ENCODE measurements at places on chromosomes 7 and 10. TPM values are rescaled to one million over a fixed set of nuclear protein-coding genes. Genes with fewer than 3 reads are reported as not detected.
A peak's percentile ranks its signal among the peaks of the same experiment; 100 is the strongest.

- no peaks in the 10 kb centered on the region for H3K27me3 ChIP-seq
- no peak overlapping the region for H3K27ac ChIP-seq
- H3K4me3 ChIP-seq = no peak overlapping the region
These were observed 117.8 kb downstream of the COL28A1 start for GRCh38 chr7:7417851-7418250.

DNA sequence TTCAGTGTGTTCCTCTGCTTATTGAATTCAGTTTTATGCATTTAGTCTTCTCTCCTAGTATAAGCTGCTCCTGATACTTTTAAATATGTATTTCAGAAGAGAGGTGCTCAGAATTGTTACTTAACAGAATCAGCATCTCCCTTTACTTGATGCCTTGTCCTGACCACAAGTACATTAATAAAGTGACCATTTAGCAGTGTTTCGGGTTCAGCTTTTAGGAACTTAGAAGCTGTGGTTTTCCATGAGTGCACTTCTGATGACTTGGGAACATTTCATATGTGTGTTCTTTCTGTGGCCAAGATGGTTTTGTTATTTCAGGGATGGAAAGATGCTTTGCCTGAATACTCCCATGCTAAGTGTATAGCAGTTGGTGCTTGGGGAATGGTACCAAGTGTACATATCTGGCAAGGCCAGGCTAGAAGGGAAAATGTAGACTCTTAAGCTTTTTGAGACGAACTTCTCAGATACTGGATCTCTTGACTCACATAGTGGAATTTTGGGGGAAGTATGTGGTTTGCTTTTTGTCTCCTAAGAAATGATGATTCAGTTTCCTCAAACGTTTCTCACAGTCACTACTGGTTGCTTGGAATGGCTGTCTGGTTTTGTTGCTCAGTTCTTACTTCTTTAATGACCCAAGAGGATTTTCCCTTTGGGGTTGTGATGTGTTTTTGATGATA, 17.2 kb downstream of the SGPL1 start:
- H3K27ac ChIP-seq = peak overlapping the region; percentile 96
- no peaks in the 10 kb centered on the region for H3K27me3 ChIP-seq
- H3K4me1 ChIP-seq = peaks cover 88% of the 10 kb centered on the region
- peaks cover 25% of the 10 kb centered on the region for H3K36me3 ChIP-seq

- DNase-seq = no peak
- no peaks in the 10 kb centered on the region for H3K36me3 ChIP-seq
- H3K27me3 ChIP-seq = no peaks in the 10 kb centered on the region
- H3K4me3 ChIP-seq = no peak overlapping the region
- H3K4me1 ChIP-seq = no peaks in the 10 kb centered on the region
These were observed 42.3 kb upstream of the TRIM24 start for GRCh38 chr7:138417764-138418163.

GRCh38 chr10:132690401-132690800, 95.5 kb downstream of the NKX6-2 start:
- H3K27me3 ChIP-seq = no peaks in the 10 kb centered on the region
- peaks cover 5% of the 10 kb centered on the region for H3K36me3 ChIP-seq
- H3K4me1 ChIP-seq = peaks cover 9% of the 10 kb centered on the region

GRCh38 chr10:75889051-75889450, 457.6 kb downstream of the LRMDA start:
- no peaks in the 10 kb centered on the region for H3K36me3 ChIP-seq
- DNase-seq = no peak
- peaks cover 8% of the 10 kb centered on the region for H3K27me3 ChIP-seq
- H3K27ac ChIP-seq = no peak overlapping the region
- H3K4me3 ChIP-seq = no peak overlapping the region
- H3K4me1 ChIP-seq = no peaks in the 10 kb centered on the region

GRCh38 chr7:31120800-31121513, 68.8 kb downstream of the ADCYAP1R1 start:
- DNase-seq = no peak
- H3K27ac ChIP-seq = no peak overlapping the region
- H3K27me3 ChIP-seq = peaks cover 7% of the 10 kb centered on the region
- no peaks in the 10 kb centered on the region for H3K4me1 ChIP-seq
- H3K36me3 ChIP-seq = no peaks in the 10 kb centered on the region

- no peak overlapping the region for H3K27ac ChIP-seq
- H3K27me3 ChIP-seq = no peaks in the 10 kb centered on the region
- no peaks in the 10 kb centered on the region for H3K36me3 ChIP-seq
- DNase-seq = no peak
These were observed 21.0 kb downstream of the ANKRD30A start for GRCh38 chr10:37146443-37146842.

DNA sequence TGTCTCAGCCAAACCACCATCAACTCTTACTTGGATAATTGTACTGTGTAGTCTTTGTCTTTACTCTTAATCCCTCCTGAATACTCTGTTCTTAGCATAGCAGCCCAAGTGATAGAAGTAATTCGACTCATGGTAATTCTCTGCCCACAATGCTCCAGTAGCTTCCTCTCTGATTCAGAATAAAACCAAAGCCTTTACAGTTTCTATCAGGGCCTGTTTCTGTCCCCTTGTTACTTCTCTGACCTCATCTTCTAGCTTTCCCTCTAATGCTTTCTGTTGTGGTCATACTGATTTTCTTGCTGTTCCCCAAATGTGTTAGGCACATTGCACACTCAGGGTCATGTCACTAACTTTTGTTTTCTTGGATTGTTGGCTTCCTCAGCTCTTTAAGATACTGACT, 8.0 kb downstream of the ZNF518A start:
- H3K4me3 ChIP-seq = no peak overlapping the region
- H3K4me1 ChIP-seq = peaks cover 26% of the 10 kb centered on the region
- no peaks in the 10 kb centered on the region for H3K27me3 ChIP-seq
- H3K27ac ChIP-seq = no peak overlapping the region

GRCh38 chr7:69276011-69276729, 322.1 kb upstream of the AUTS2 start:
- no peak overlapping the region for H3K4me3 ChIP-seq
- H3K4me1 ChIP-seq = no peaks in the 10 kb centered on the region
- H3K27me3 ChIP-seq = no peaks in the 10 kb centered on the region
- H3K36me3 ChIP-seq = no peaks in the 10 kb centered on the region
- no peak for DNase-seq

- H3K4me1 ChIP-seq = no peaks in the 10 kb centered on the region
- no peak overlapping the region for H3K4me3 ChIP-seq
- no peak overlapping the region for H3K27ac ChIP-seq
- H3K27me3 ChIP-seq = no peaks in the 10 kb centered on the region
These were observed 10.9 kb downstream of the LDB3 start for GRCh38 chr10:86678999-86679792.

DNA sequence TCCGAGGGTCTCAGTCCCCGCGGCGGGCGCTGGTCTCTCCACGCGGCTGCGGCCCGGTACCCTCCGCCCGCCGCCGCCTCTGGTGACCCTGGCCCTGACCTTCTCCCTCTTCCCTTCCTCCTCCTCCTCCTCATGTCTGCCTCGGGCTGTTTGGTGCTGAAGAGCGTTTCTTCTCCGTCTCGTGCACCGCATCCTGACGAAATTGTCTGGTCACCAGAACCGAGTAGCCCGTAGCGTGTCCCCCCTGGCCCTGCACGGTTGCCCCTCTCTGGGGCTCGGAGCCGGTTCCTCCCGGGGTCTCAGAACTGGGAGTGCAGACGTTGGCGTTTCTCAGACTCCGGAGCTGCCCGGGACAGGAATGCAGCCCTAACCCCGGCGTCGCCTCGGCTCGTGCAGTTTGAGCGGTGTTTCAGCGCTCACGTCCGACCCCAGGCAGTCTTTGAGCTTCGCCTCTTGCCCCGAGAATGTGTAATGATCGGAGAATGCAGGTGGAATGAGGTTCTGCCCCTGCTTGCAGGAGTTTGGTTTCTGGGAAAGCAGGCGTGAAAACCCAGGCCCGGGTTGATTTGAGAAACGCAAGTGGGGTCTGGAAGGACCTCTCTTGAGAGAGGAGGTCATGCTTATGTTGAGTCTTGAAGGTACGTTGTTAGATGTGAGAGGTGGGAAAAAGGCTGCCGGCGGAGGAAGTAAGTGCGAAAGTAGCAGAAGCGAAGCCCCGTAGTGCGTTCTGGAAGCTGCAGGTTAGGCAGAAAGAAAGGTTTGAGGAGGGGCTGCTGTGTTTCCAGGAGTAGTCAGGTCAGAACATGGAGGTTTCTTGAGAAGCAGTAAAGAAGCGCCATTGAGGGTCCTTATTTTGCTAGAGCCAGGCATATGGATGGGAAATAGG, 743 bp downstream of the RBM17 start:
- peak overlapping the region; percentile 75 for H3K27ac ChIP-seq
- H3K36me3 ChIP-seq = peaks cover 20% of the 10 kb centered on the region
- H3K27me3 ChIP-seq = no peaks in the 10 kb centered on the region
- peaks cover 83% of the 10 kb centered on the region for H3K4me1 ChIP-seq
- H3K4me3 ChIP-seq = peak overlapping the region; percentile 91

- no peaks in the 10 kb centered on the region for H3K27me3 ChIP-seq
- no peak for DNase-seq
- no peak overlapping the region for H3K27ac ChIP-seq
- H3K4me1 ChIP-seq = no peaks in the 10 kb centered on the region
- no peak overlapping the region for H3K4me3 ChIP-seq
These were observed 35.0 kb downstream of the ZNF22 start for GRCh38 chr10:45035673-45036072.

- H3K27ac ChIP-seq = no peak overlapping the region
- H3K36me3 ChIP-seq = no peaks in the 10 kb centered on the region
- peaks cover 27% of the 10 kb centered on the region for H3K27me3 ChIP-seq
- DNase-seq = no peak
These were observed 278.9 kb downstream of the GRID1 start for GRCh38 chr10:86087716-86088115.

GRCh38 chr7:17787257-17787656, 153.0 kb downstream of the SNX13 start:
- H3K27ac ChIP-seq = no peak overlapping the region
- DNase-seq = no peak
- H3K36me3 ChIP-seq = no peaks in the 10 kb centered on the region
- no peaks in the 10 kb centered on the region for H3K27me3 ChIP-seq

GRCh38 chr7:107495516-107495915, 25.7 kb downstream of the GPR22 start:
- no peak for DNase-seq
- no peak overlapping the region for H3K4me3 ChIP-seq
- no peaks in the 10 kb centered on the region for H3K27me3 ChIP-seq
- H3K4me1 ChIP-seq = peaks cover 5% of the 10 kb centered on the region
- H3K36me3 ChIP-seq = peaks cover 6% of the 10 kb centered on the region

- no peak overlapping the region for H3K27ac ChIP-seq
- no peaks in the 10 kb centered on the region for H3K4me1 ChIP-seq
- no peak overlapping the region for H3K4me3 ChIP-seq
- H3K27me3 ChIP-seq = peaks cover 7% of the 10 kb centered on the region
- no peak for DNase-seq
- H3K36me3 ChIP-seq = no peaks in the 10 kb centered on the region
These were observed 35.0 kb downstream of the AUTS2 start for GRCh38 chr7:69633122-69633831.

- H3K4me3 ChIP-seq = no peak overlapping the region
- H3K27ac ChIP-seq = no peak overlapping the region
- H3K4me1 ChIP-seq = no peaks in the 10 kb centered on the region
- peaks cover 33% of the 10 kb centered on the region for H3K27me3 ChIP-seq
- H3K36me3 ChIP-seq = no peaks in the 10 kb centered on the region
- no peak for DNase-seq
These were observed 35.4 kb upstream of the FAM180A start for GRCh38 chr7:135784013-135784412.

Gene PTN
- not detected for total RNA-seq

Gene IL2RA
- 1,110 TPM for total RNA-seq

Gene BLNK
- total RNA-seq = 0.69 TPM

Gene HPSE2
- total RNA-seq = not detected

Gene CD36
- total RNA-seq = 0.65 TPM

Gene AKR1C2
- 0.22 TPM for total RNA-seq

Gene NUTM2E
- not detected for total RNA-seq

Gene TECPR1
- 40.7 TPM for total RNA-seq

Gene SYT15B
- not detected for total RNA-seq

Gene GTPBP4
- 78.1 TPM for total RNA-seq

Gene CRCP
- total RNA-seq = 48.8 TPM

Gene GIMAP2
- total RNA-seq = 59.4 TPM
